ENCODE measurements at places on chromosomes 3 and 15. TPM values are rescaled to one million over a fixed set of nuclear protein-coding genes. Genes with fewer than 3 reads are reported as not detected.

FANCD2 gene
- total RNA-seq, result 2.9 TPM

PYDC2 gene
- not detected for total RNA-seq

C3orf49 gene
- total RNA-seq, result not detected

GOLGA8N gene
- 9.3 TPM for total RNA-seq

LMAN1L gene
- not detected for total RNA-seq

THOC7 gene
- total RNA-seq, result 121 TPM

DNA sequence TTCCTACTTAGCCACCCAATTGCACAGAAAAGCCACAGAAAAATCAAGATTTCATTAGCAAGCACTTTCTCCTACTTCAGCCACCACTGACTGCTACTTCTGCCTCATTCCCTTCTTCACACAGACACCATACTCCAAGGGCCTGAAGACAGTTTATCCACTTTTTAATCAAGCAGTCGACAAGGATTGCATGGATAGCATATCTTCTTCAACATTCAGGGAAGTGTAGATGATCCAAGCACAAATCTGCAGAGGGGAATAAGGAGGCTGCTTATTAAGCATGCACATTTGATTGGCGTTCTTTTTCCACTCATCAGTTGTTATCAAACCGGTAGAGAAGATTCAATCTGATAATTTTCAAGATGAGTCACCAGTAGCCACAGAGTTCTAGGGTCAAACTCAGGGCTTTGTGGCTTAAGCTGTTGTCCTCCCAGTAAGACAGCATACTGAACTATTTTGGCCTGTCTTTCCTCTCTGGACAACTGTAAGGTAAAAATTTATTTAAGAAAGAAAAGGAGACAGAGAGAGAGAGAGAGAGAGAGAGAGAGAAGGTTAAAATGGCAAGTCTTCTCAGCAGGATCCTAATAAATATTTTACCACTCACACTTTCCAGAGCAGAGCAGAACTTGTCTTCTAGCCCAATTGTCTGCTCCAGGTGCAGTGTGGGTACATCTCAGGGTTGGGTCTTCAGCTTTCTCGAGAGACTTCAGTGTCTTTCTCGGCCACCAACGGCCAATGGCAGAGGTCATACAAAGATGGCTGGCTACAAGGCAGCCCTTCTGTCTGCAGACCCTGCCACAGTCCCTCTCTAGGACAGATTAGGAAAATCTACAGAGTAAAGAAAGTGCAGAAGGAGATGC lies 80.6 kb upstream of the BHLHE40 start:
- H3K27ac ChIP-seq, result peak overlapping the region; percentile 26
- no peaks in the 10 kb centered on the region for H3K36me3 ChIP-seq
- peaks cover 35% of the 10 kb centered on the region for H3K4me1 ChIP-seq
- no peak for DNase-seq
- no peaks in the 10 kb centered on the region for H3K27me3 ChIP-seq

GRCh38 chr15:93093765-93094164 lies 4.8 kb upstream of the RGMA start:
- H3K27ac ChIP-seq, result no peak overlapping the region
- no peaks in the 10 kb centered on the region for H3K36me3 ChIP-seq
- no peaks in the 10 kb centered on the region for H3K27me3 ChIP-seq

DNA sequence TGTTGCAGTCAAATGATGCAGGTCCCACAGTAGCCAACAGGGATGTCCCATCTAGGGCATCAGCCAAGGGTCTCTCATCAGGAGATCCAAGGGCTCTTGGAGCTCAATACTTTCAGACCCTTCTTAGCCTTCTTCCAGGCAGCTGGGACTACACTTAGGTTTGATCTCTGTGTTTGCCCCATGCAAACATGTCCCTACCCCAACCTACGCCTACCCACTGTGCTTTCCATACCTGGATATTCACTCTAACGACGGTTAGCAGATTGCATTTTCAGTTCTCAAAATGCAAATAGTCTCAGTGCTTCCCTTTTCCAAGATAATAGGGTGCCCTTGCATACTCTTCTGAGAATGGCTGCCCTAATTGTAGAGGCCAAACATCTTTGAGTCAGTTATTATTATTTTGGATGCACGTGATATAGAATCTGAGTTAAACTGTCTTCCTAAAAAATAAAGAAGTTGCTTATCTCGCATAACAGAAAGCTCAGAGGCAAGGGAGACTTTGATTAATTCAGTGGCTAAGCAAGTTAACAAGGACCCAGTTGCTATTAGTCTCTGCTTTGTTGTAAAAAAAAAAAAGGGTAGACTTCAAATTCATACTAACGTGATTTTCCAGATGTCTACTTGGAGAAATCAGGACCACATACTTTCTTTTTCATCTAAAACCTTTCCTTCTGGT lies 1.0 kb upstream of the CEP70 start:
- DNase-seq, result no peak
- H3K27me3 ChIP-seq, result no peaks in the 10 kb centered on the region
- no peaks in the 10 kb centered on the region for H3K36me3 ChIP-seq
- H3K27ac ChIP-seq, result peak overlapping the region; percentile 94
- H3K4me3 ChIP-seq, result peak overlapping the region; percentile 76

DNA sequence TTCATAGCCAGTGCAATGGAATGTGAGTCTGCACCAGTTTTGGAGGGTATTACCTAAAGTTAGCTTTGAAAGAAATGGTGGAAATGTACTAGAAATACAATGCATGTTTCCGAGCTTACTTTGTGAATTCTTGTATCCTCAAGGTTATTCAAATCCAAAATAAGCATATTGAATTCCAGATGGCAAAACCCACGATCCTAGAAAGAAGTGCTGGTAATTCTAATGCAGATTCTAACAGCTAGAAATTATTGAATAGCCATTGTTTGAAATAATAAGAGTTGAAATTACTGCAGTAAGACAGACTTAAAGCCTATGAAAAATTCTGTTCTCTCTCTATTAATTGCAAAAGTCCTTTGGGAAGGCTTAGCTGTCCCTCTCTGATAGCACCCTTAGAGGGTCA lies 258.4 kb downstream of the CHL1 start:
- no peaks in the 10 kb centered on the region for H3K4me1 ChIP-seq
- no peak overlapping the region for H3K4me3 ChIP-seq
- H3K36me3 ChIP-seq, result no peaks in the 10 kb centered on the region
- no peak for DNase-seq
- no peak overlapping the region for H3K27ac ChIP-seq

DNA sequence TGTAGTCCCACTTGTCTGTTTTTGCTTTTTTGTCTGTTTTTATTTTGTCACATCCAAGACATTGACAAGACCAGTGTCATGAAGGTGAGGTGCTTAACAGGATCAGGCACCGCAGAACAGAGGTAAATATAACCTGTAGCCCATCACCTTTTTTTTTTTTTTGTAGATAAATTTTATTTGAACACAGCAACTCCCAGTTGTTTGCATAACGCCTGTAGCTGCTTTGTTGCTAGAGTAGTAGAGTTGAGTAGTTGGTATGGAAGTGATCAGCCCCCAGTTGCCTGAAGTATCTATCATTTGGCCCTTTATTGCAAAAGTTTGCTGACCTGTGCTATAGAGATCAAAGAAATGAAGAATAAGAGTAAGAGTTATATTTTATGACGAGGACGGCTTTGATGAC lies 135.0 kb downstream of the TCF12 start:
- H3K4me3 ChIP-seq, result no peak overlapping the region
- peaks cover 33% of the 10 kb centered on the region for H3K4me1 ChIP-seq
- H3K36me3 ChIP-seq, result no peaks in the 10 kb centered on the region
- DNase-seq, result no peak
- no peaks in the 10 kb centered on the region for H3K27me3 ChIP-seq

DNA sequence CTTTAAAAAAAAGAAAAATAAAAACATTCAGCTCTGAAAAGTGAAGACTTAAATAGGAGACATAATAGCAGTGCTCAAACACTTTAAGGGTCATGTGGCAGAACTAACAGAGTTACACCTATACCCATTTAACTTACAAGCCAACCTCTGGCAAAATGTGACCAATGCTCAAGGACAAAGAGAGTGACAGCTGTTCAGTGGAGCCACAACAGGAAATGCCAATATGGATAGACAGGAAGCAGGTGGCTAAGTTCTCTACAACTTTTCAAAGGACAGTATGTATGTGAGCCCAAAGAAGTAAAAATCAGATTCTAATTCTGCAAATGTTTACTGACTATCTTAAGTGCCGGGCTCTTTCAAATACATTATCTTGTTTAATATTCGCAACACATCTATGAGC lies 3.4 kb downstream of the TMCC1 start:
- H3K36me3 ChIP-seq, result no peaks in the 10 kb centered on the region
- no peaks in the 10 kb centered on the region for H3K27me3 ChIP-seq
- H3K4me3 ChIP-seq, result no peak overlapping the region
- no peak for DNase-seq
- H3K4me1 ChIP-seq, result peaks cover 48% of the 10 kb centered on the region

DNA sequence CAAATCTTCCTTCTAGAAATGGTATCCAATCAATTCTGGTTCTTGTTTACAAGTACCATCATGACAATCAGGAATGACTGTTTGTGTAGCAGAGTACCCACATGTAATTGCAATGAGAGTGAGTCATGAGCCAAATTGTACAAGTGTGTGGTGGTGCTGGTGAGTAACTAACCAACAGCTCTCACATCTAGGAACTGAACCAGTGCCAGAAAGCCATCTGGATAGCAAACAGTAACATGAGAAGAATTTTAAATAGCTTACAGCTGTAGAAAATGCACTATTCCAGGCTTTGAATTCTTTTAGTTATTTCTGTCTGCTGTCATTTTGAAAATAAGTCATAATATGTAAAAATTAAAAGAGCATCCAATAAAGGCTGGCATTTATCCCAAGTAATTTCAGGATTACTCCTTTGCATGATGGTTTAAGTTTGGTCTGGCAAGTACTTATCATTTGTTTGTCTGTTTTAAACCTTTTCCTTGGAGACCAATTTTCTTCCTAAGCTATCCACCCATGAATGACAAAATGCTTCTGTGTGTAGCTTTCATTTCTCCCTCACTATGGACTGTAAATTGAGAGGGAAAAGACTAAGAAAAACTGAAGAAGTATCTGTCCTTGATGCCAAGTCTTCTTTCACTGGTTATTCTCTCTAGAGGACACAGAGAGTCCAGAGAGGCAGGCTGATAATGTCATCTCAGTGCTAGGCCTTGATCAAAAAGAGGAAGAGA lies 60.0 kb downstream of the PIK3CB start:
- DNase-seq, result peak; percentile 72
- peak overlapping the region; percentile 1 for H3K27ac ChIP-seq
- H3K36me3 ChIP-seq, result no peaks in the 10 kb centered on the region

DNA sequence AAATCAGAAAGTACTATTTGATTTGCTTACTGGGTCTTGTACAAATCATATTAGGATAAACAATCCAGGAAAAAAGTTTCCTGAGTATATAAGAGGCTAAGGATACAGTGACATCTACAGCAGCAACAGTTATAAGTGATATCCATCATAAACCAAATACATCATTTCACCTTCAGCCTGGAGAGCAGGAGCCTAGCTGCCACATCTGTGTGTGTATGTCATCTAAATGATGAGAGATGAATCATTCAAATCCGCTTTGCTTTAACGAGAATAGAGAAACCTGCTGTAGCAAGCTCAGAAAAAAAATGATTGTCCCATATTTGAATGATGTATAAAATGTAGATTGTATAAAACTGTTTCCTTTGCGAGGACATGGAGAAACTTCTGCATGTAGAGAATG lies 841.4 kb downstream of the SI start:
- H3K36me3 ChIP-seq, result no peaks in the 10 kb centered on the region
- H3K27me3 ChIP-seq, result no peaks in the 10 kb centered on the region
- no peak overlapping the region for H3K27ac ChIP-seq
- no peak overlapping the region for H3K4me3 ChIP-seq

- no peak for DNase-seq
- H3K36me3 ChIP-seq, result no peaks in the 10 kb centered on the region
- no peaks in the 10 kb centered on the region for H3K4me1 ChIP-seq
- no peaks in the 10 kb centered on the region for H3K27me3 ChIP-seq
- H3K27ac ChIP-seq, result no peak overlapping the region
Observed at GRCh38 chr3:100602506-100603444, 6.6 kb upstream of the ADGRG7 start.

DNA sequence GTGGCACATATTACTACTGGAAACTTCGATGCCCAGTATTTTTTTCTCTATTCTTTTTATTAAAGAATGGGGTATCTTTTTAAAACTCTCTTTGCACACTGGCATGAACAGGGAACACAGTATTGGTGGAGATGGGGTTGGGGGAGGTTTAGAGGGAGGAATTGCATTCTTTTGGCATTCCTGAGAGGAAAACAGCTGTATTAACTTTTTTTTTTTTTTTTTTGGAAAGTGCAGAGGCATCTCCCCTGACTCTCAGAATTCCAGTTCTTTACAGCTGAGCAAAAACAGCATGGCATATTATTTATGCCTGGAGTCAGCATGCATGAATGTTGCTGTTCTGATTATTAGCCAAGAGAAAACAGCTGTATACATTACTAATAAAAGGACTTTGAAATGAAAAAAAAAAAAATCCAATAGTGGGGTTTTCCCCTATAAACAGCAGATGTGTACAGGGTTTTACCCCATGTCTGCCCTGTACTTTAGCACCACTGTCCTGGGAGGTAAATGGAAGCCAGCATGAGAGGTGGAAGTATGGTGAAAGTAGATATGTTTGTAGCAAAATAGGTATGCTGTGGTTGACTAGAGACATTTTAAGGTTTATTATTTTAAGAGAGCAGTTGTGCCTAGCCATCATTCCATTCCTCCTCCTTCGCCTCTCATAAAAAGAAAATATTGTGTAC lies 132.2 kb downstream of the FNDC3B start:
- no peak overlapping the region for H3K4me3 ChIP-seq
- no peak for DNase-seq
- no peaks in the 10 kb centered on the region for H3K4me1 ChIP-seq
- H3K27me3 ChIP-seq, result no peaks in the 10 kb centered on the region
- peak overlapping the region; percentile 63 for H3K27ac ChIP-seq

- H3K36me3 ChIP-seq, result no peaks in the 10 kb centered on the region
- no peak overlapping the region for H3K4me3 ChIP-seq
- H3K27ac ChIP-seq, result no peak overlapping the region
- H3K27me3 ChIP-seq, result no peaks in the 10 kb centered on the region
Observed at GRCh38 chr15:69636169-69636915, 183.7 kb downstream of the RPLP1 start.

DNA sequence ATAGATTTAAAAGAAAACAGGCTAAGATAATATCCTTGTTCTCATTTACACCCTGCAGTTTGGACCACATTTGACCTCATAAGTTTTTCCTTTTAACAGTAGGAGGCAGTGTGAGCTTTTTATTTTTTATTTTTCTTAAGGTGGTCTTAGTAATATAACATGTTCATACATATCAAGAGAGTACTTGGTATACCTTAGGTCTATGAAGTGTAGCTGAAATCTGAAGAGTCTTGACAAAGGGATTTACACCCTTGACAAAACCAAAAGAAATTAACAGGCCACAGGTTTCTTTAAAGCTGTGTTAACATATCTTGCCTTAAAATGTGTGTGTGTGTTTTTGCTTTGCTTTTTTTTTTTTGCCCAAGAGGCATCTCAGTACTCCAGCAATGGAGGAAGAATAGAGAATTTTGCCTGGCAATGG lies 3.2 kb downstream of the RAP2B start:
- H3K4me3 ChIP-seq, result no peak overlapping the region
- DNase-seq, result no peak
- no peak overlapping the region for H3K27ac ChIP-seq
- peaks cover 34% of the 10 kb centered on the region for H3K4me1 ChIP-seq

GRCh38 chr3:112675349-112675748 lies 34.4 kb upstream of the CCDC80 start:
- H3K36me3 ChIP-seq, result no peaks in the 10 kb centered on the region
- no peak overlapping the region for H3K4me3 ChIP-seq
- H3K27me3 ChIP-seq, result no peaks in the 10 kb centered on the region
- no peak for DNase-seq
- no peak overlapping the region for H3K27ac ChIP-seq
- H3K4me1 ChIP-seq, result peaks cover 28% of the 10 kb centered on the region

- no peak overlapping the region for H3K4me3 ChIP-seq
- H3K36me3 ChIP-seq, result no peaks in the 10 kb centered on the region
- H3K27ac ChIP-seq, result no peak overlapping the region
- no peak for DNase-seq
Observed at GRCh38 chr3:94607778-94608177, 544.9 kb downstream of the NSUN3 start.
